CD4-positive, alpha-beta T cell treated with Interleukin-6 at 100 ng/mL for 8 hours (primary cell): ENCODE measurements at places on chromosomes 3 and 15.

GRCh38 chr15:56839099-56839498 is 79.3 kb upstream of the TCF12 start:
- no peak for DNase-seq

DNA sequence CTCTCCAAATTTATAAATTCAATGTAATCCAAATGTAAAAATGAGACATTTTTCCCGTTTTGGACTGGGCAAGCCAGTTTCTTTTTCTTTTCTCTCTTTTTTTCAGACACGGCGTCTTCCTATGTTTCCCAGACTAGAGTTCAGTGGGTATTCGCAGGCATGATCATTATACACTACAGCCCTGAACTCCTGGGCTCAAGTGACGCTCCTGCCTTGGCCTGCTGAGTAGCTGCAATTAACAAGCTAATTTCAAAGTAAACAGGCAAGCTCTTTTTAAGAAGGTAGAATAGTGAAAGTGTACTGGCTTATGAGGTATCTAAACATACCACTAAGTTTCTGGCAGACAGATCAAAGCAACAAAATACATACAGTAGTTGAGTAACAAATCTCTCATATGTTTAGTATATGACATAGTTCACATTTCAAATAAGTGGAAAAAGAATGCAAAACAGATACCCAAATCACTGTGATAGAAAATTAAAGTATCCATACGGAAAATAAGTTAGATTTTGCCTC is 13.5 kb downstream of the HIGD1A start:
- no peak for DNase-seq

GRCh38 chr15:71349336-71349735 is 234.1 kb downstream of the THSD4 start:
- DNase-seq: no peak

DNA sequence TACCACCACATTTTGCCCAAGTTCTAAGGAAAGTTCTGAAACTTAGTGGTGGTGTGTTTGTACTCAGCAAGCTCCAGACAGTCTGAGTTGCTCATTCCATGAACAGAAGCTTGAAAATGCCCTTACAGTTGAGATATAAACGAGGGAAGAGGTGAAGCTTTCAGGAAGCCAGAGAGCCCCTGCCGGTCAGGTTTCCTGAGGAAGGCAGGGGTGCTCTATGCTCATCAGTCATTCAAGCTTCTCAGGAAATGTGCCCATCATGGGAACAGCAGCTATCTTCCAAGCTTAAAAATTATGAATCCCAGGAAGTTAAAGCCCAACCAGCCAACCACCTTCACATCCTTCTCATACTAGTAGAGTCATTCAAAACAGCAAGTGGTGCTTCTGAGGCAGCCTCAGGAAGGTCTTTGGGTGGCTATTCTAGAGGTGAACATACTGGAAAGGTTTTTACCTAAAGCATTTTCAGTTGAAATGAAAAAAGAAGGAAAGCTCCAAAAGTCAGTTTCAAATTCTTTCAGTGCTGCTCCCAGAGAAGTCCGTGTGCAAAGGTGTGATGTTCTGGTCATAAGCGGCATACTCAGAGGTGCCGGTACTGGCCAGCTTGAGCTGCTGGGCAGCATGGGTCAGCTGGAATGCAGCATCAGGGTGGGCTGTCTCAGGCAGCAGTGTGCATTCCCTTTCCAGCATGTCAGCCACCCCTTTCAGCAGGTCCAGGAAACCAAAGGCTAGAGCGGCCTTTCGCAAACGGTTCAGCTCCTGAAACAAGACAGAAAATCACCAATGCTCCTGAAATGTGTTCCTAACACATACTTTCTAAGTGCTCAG is 31.8 kb downstream of the INTS14 start:
- DNase-seq: no peak

- DNase-seq: no peak
These were observed 20.1 kb upstream of the GOLGA6L2 start for GRCh38 chr15:23467110-23467600.

GRCh38 chr15:84598993-84599392 is 1.8 kb upstream of the ZSCAN2 start:
- DNase-seq: peak; percentile 21

GRCh38 chr3:194691481-194692283 is 6.0 kb downstream of the FAM43A start:
- no peak for DNase-seq

DNA sequence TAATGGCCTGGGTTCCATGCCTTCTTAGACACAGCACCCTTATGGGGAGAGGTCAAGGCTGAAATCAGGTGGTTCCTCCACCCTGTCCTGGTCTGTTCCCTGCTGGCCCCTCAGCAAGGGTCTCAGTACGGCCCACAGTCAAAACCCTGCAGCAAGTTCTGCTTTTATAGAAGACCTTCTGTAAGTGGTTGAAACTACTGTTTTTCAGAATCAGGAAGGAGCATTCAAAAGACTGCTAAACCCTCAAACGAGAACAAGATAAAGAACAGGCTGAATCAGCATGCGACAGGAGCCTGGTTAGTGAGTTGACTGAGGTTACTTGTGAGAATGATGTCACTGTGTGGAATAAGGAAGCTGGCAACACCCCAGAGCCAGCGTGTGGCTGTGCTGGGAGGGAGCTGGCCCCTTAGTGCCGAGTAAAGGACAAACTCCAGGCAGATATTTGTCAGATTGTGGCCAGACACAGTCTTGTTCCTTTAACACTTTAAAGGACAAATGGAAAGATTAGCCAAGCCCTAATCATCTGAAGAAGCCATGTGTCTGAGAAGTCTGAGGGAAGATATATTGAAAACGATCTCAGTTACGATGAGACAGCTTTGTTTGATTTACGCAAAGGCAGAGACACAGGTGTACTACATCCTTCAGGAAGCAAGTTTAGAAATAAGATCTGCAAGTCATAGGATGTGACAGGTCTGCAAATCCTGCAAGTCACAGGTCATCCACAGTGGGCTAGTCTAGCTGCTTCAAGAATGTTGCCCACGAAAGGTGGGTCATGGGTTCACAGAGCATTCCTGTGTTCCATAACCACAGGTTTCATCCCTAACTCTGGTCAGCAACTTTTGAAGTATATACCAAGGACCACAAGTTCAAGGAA is 54.0 kb downstream of the B3GNT5 start:
- DNase-seq: peak; percentile 11

- DNase-seq: no peak
These were observed 71.9 kb downstream of the PFN2 start for GRCh38 chr3:149898771-149899170.

GRCh38 chr3:178001670-178002101 is 534.5 kb upstream of the KCNMB2 start:
- peak; percentile 39 for DNase-seq

DNA sequence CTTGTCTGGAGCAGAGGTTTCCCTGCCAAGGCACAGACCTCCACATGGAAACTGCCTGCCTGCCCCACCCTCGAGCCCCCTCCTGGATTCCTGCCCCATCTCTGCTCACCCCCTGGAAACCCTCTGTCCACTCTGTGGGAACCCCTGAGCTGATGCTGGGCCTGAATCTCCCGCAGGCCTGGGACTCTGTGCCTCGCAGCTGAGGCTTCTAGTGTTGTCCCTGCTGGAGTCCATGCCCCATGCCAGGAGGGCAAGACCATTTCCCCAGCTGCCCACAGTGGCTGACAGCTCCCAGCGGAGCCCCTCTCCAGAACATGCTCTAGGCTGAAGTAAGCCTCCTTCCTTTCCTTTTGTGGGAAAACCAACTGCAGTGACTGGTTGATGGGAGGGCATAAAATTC is 46.9 kb downstream of the SRGAP3 start:
- DNase-seq: no peak

- DNase-seq: no peak
These were observed 428.5 kb upstream of the FRG2C start for GRCh38 chr3:75235631-75236030.

DNA sequence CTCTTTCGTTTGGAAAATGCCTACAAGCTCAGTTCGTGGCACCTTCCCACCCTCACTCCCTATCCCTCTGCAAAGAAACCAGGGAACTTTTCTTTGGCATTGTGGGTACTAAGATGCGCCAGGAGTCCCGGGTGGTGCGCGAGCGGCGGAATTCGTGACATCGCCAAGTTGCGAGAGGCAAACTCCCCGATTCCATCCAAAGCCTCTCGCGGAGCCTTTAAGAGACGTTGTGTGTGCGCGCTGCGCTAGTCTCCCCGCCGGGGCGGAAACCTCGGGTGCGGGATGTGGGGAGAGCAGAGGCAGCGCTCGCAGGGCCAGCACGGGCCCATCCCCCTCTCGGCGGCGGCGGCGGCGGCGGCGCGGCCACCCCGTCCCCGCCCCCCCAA is 443 bp upstream of the NR2F2 start:
- no peak for DNase-seq

DNA sequence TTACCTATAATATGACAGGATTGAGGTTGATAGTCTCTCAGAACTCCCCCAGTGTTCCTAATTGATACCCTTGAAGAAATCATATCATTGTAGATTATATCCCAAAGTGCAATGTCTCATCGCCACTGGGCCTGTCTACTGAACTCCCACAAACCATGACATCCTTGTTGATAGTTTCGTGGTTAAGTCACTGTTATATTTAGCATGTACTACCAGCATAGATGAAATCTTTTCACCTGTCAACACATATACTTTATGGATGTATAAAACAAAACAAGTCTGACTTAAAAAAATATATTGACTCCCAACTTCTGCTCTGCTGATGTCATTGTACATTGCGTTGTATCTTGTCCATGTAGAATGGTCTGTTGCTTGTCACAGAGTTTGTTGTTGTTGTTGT is 128.1 kb downstream of the IQCH start:
- DNase-seq: no peak

DNA sequence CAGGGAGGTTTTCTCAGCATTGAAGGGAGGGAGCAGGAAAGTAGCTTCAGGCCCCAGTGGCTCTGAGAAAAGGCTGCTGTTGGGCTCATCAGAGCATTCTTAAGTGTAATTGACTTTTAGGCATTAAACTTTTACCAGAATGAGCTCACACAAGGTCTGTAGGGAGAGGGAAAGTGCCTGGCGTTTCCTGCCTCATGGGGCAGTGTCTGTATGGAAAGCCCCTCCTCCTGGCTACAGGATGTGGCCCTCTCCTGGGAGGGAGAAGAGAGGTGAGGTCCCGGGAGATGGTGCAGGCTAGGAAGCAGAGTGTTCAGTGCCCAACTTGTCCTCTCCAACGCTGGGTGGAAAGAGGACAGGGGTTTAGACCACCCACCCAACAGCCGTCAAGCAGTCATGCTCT is 21.3 kb upstream of the SCN10A start:
- no peak for DNase-seq

GRCh38 chr15:92693691-92694331 is 38.2 kb upstream of the FAM174B start:
- DNase-seq: no peak

- no peak for DNase-seq
These were observed 220.5 kb upstream of the SATB1 start for GRCh38 chr3:18645619-18646018.

GRCh38 chr3:135918600-135918999 is 46.9 kb upstream of the PPP2R3A start:
- no peak for DNase-seq

- DNase-seq: peak; percentile 52
These were observed 20.4 kb upstream of the PLXND1 start for GRCh38 chr3:129626744-129627349.

GRCh38 chr3:185335799-185336198 is 27.1 kb upstream of the MAP3K13 start:
- no peak for DNase-seq

- DNase-seq: no peak
These were observed 18.0 kb upstream of the CEP152 start for GRCh38 chr15:48828906-48829305.

GRCh38 chr3:139652561-139652960 is 25.2 kb downstream of the NMNAT3 start:
- DNase-seq: no peak

GRCh38 chr3:157081626-157082210 is 78.2 kb downstream of the CCNL1 start:
- DNase-seq: peak; percentile 86

DNA sequence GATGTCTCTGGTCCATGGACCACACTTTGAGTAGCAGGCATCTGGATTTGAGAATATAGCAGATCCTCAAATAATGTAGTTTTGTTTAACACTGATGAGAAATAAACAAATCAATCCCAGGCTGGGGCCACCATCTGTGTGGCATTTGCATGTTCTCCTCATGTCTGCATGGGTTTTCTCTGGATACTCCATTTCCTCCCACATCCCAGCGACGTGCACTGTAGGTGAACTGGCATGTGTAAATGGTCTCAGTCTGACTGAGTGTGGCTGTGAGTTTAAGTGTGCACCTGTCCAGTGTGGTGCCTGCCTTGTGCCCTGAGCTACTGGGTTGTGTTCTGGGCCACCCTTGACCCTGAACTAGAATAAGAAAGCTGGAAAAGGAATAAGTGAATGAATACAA is 66.3 kb upstream of the NANOGP8 start:
- DNase-seq: no peak

GRCh38 chr3:37519661-37520060 is 342.0 kb upstream of the CTDSPL start:
- DNase-seq: no peak

DNA sequence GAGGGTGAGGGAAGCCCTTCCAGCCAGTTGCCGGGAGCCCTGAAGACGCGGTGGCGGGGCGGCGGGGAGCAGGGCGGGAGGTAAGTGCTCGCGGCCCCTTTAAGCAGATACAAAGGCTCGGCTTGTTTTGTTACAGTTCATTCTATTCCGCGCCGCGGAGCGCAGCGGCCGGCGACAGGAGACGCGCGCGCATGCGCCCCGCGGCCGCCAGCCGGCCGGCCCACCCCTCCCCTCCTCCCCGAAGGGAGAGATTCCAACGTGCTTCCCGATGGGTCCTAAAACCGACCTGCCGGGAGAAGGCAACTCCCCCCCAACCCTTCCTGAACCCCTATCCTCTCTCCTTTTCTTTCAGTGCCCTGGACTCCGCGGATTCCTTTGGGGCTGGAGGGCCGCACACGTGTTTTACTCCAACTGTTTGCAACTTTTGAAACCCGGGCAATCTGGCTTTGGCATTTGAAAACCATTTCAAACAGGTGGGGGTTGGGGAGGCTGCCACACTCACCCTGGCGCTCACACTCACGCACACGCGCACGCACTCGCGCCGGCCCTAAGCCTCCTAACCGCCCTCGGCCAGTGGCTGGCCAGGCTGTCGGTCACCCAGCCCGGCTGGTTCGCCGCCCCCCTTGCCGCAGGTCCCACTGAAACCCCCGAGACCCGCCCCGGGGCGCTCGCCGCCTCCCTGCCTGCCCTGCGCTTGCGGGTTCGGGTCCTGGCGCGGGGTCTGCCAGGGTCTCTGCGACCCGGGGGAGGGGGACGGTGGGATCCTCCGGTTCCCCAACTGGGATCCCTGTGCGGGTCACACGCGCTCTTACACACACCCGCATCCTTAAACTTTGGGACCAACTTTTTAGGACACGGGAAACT is at the start of gene MAGI1:
Gene MAGI1 (minus strand): TSS at position 193 of the 864 bp plus-strand sequence. CDS start 610 bp downstream, outside the sequence.
- DNase-seq: no peak
